ENCODE measurements at places on chromosomes 16 and 17.

GRCh38 chr16:11200592-11200991, 55.4 kb downstream of the SOCS1 start:
- no peak for DNase-seq

DNA sequence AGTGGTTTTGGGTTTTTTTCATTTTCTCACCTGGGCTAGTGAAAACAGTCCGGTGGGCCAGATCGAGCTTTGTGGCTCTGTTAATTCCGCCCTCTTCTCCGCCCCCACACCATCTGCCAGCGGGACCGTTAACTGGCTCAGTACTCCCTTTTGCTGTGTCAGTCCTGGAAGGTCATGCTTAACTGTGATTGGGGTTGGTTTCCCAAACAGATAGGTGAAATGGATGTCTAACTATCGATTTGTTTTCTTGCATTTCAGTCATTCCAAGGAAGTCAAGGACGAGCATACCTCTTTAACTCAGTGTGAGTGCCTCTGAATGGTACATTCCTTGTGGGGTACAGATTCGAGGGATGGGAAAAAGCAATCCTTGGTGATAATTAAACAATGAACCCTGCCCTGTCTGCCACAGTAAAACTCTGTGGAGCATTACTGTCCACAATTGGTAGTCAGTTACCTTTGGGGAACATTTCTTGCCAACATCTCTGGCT, 56.7 kb downstream of the YPEL2 start:
- no peak for DNase-seq

DNA sequence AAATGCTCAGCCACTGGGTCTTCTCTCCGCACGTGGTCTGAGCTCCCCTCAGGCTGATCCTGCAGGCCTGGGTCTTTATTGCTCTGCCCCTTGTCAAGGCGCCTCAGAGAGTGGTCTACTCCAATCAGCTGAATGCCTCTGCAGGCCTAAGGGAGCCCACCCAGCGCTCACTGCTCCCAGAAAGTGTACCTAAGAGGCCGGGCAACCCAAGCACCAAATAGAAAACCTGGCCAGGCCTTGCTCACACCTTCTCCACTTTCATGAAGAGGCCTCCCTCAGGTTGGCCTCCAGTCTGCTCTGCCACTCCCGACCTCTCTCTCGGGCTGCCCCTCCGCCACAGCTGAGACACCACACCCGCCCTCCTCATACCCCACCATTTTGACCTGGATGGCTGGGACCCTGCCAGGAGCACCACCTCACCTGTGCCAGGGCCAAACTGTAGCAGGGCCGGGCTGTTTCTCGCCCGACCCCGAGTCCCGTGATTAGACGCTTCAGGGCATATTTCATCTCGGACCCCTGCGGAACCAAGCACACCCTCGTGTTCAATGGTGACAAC, 665 bp downstream of the MYBBP1A start:
- DNase-seq: no peak

DNA sequence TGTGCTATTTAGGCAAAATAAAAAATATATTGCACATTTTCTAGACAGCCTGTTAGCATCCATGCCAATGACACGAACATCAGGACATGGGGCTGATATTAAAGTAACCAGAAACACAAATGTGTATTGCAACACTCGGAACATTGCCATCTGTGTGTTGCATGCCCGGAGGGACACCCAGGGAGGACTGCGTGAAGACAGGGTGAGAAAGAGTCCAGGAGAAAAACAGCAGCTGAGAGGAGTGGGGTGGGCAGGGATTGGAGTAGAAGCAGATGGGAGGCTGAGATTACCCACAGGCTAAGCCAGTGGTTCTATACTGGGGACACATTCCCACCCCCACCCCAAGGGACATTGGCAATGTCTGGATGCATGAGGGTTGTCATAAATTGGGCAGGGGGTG, 114.8 kb downstream of the GRIN2A start:
- no peak for DNase-seq

DNA sequence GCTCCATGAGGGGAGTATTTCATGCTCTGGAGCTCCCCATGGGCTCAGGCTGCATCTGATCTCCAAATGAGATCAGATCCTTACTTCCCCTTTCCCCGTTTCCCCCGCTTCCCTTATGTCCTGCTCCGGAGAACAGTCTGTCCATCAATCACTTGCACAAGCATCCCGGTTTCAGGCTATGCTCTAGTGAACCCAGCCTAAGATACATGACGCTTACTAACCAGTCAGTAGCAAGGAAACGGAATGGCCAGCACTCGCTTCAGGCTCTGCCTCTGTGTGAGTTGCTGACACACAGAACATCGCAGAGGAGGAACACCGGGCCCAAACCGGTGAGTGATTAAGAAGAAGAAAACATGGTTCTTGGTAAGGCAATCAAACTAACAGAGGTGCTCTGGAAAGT, 9.4 kb upstream of the ATP5MC1 start:
- no peak for DNase-seq

DNA sequence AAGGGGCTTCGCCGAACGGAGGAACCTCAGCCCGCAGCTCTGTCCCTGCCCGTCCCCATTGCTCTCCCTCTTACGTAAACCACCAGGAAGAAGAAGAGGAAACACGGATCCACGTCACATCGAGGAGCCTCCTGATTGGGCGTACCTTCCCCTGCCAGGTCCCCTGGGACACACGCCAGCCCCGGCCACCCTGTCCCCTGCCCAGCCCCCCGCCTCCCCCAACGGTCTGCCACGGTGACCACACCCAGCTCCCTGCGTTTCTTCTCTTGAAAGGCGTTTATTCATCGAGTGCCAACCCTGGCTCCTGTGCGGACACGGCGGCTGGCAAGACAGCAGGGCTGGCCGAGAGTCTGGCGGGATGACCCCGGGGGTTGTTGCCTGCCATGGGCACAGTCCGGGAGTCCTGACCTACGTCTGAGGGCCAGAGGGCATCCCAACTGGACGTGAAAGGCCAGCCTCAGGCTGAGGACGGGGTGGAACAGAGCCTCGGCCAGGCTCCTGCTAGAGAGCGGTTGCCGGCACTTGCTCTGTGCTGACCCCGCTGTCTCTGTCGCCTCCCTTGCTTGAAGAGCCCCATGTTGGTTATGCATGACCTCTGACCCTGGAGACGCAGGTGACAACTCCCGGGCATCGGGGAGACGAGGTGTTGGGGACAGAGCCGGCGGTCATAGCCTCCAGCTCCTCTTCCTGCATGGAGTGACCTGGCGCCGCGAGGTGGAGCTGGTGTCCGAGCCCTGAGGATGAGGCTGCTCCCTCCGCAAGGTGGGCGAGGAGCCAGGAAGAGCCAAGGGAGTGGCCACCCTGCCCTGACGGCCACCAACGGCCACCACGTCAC, 40.5 kb upstream of the ACSF3 start:
- DNase-seq: no peak

DNA sequence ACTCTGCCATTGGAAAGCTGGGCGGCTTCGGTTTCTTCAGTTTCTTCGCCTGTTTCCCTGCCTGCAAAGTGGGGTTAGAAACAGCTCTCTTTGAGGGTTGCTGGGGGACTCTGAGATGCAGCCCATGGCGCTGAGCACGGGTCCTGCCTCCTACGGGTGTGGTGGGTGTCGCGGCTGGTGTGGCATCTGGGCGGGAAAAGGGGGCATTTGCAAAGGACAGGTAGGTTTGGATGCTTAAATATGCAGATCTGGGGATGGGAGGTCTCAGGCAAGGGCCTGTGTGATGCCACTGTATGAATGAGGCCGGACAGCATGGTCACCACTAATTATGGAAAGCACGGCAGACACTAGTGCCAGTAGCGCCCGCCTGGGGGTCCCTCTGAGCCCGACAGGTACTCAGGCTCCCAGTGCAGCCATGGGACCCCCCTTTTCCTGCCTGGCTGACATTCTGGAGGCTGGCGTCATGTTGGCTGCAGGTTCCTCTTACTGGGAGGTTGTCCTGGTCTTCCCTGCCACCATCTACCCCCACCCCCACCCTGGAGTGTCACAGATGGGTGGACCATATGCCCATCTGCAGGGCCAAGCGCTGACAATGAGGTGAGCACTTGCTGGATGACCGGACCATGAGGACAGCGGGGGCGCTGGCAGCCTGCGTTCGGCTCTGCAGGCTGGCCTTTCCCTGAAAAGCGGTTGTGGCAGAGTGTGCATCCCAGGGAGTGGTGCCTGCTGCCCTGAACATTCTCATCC, 237.7 kb downstream of the SEC14L1 start:
- no peak for DNase-seq

DNA sequence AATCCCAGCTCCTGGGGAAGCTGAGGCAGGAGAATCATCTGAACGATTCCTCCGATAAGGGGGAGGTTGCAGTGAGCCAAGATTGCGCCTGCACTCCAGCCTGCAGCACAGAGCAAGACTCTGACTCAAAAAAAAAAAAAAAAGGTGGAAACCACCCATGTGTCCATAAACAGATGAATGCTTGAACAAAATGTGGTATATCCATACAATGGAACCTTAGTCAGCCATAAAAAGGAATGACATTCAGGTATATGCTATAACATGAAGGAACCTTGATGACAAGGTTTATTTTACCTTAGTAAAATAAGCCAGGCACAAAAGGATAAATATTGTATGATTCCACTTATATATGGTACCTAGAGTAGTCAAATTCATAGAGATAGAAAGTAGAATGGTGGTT, 2.9 kb upstream of the MEIOC start:
- DNase-seq: no peak

GRCh38 chr16:49930841-49931240, 74.9 kb upstream of the ZNF423 start:
- no peak for DNase-seq

- DNase-seq: no peak
Measured at GRCh38 chr16:84876873-84877606, 57.3 kb downstream of the CRISPLD2 start.

DNA sequence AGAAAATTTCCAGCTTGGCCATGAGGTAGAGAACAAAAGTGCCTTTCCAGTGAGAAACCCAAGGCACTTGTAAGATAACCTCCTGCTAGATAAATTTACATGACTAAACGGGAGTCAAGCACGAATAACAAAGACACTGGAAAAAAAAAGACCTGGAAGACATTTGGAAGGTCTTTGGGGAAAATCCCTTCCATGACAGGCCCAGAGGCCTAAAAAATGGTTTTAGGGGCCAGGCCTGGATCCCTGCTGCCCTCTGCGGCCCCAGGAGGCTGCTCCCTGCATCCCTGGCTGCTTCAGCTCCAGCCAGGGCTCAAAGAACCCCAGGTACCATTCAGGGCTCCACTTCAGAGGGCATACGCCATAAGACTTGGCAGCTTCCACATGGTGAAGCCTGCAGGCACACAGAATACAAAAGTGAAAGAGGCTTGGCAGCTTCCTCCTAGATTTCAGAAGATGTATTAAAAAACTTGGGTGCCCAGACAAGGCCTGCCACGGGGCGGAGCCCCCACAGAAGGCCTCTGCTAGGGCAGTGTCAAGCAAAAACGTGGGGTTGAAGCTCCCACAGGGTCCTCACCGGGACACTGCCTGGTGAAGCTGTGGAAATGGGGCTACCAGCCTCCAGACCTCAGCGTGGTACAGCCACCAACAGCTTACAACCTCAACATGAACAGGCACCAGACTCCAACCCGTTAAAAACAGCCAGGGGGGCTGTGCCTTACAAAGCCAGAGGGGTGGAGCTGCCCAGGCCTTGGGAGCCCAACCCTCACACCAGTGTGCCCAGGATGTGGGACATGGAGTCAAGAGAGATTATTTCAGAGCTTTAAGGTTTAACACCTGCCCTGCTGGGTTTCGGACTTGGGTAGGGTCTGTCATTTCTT, 77.1 kb downstream of the SDK2 start:
- DNase-seq: no peak

- DNase-seq: no peak
Measured at GRCh38 chr16:85399583-85400284, 213.4 kb upstream of the GSE1 start.

DNA sequence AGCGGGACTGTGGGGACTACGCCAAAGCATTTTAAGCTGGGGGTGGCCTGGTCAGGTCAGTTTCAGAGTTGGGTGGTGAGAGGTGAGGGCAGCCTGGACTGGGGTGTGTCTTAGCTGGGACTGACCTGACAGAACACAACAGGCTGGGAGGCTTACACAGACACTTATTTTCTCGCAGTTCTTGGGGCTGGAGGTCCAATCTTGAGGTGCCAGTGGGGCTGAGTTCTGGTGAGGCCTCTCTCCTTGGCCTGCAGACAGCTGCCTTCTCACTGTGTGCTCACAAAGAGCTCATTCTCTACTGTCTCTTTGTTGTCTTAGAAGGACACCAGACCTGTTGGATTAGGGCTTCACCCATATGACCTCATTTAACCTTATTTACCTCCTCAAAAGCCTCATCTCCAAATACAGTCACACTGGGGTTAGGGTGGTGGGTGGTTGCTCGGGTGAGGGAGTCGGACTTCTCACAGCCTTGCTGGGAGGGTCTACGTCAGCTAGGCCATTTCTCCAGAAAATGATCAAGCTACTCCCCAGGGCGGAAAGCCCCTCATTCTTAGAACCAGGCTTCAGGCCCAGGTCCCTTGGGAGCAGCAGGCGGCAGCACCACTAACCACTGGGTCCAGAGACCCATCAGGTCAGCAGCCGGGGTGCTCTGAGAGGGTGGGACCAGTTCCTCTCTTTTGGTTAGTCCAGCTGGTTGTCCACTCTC, 149.3 kb downstream of the RAB11FIP4 start:
- DNase-seq: no peak

- DNase-seq: no peak
Measured at GRCh38 chr17:46139432-46140210, 53.6 kb downstream of the KANSL1 start.

DNA sequence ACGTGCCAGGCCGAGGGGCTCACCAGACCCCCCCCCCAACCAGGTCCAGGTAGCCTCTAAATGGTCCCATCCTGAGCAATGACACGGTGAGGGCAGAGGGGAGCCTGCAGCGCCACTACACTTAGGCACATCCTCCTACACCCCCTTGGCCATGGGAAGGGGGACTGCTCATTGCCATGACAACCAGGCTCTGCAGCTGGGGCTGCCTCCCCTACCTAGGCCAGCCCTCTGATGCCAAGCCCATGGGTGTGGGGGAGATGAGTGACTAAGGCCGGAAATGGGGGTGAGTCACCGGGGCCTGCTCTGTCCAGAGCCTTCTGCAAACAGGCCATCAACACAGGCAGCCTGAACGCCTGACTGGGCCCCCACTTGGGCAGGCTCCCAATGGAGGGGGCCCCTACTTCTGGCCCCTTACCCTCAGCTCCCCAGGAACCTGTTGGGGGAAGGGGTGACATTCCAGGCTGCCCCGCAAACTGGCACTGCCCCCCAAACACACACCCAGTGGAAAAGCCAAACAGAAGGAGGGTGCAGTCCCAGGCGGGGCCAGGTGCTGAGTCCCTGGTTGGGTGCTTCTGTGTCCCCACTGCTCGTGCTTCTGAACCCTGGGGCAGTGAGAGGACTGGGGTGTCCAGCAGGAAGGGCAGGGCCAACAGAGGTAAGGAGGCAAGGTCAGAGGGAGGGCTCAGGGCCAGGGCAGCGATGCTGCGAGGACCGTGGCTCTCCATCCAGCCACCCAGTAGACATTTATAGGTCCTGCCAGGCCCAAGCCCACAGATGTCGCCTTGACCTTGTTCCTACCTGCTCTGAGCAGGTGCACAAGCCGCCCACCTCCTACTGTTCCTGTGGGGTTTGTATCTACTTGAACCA, 8.2 kb downstream of the PLCD3 start:
- DNase-seq: no peak

GRCh38 chr17:41975099-41976083, 8.8 kb downstream of the CNP start:
- no peak for DNase-seq

GRCh38 chr17:66190738-66191592, 968 bp downstream of the CEP112 start:
- no peak for DNase-seq

- peak; percentile 28 for DNase-seq
Measured at GRCh38 chr17:17042851-17043460, 699 bp downstream of the MPRIP start.

- DNase-seq: no peak
Measured at GRCh38 chr17:40323391-40324381, 14.7 kb downstream of the RARA start.

GRCh38 chr17:45414990-45415881, 17.4 kb downstream of the ARHGAP27 start:
- DNase-seq: no peak
